ENCODE measurements at places on chromosomes 13 and 19. TPM values are rescaled to one million over a fixed set of nuclear protein-coding genes. Genes with fewer than 3 reads are reported as not detected.

The ZNF8 gene
- 0.91 TPM for polyA plus RNA-seq

DNA sequence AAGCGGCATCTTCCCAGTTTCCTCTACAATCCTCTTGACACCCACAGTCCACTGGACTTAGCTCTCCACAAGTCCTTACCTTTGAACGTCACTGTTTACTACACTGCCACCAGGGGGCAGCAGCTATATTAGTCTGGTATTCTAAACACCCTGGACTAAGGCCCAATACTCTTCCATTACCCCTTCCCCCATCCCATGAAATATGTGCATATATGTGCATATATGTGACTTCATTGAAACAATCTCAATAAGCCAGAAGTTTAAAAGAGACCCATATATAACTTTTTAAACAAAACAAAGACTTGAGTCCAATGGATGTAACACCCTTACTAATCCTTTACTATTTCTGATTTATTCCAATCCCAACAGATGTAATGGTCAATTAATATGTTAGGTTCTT, 15.5 kb downstream of the GGACT start:
- no peak for DNase-seq

- no peak for DNase-seq
Observed at GRCh38 chr19:12833738-12834565, 427 bp downstream of the RTBDN start.

DNA sequence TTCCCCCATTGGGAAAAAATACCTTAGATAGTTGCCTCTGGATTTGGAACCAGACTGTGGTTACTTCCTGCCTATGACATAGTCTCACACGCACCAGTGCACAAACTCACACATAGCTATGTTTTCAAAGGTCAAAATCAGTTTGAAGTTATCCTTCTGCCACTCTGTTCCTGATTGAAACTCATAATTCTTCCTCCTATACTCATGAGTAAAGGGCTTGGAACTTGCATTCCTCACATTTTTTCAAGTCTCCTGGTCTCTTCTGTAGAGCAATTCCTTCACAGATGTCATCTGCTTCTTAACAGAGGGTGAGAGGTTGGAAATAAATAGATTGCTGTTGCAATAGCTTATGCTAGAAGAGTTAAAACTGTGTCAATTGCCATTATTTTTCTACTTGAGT, 18.6 kb upstream of the POSTN start:
- DNase-seq = no peak

DNA sequence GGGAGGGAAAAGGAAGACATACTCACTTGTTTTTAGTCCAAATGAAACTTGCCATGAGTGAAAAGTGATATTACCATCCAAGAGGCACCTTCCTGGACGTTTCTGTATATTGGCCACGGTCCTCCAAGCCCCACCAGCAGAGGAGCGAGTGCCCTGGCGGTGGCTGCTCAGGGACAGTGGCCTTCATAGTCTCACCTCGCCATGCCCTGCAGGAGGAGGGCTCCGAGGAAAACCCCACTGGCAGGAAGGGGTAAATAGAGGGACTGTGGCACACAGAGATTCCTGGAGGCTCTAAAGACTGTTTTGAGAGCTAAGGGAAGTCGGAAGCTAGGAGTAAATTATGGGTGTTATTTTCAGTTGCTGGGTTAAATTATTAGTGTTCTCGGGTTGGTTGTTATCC, 98.4 kb upstream of the UBL3 start:
- DNase-seq = no peak

GRCh38 chr19:6069268-6069791, 41.0 kb downstream of the RFX2 start:
- no peak for DNase-seq

Measured in spleen (tissue), 13 donors.